Cerebellar nuclear complex (tissue), 1 donor: ENCODE measurements at places on chromosomes 12 and 14.
A peak's percentile ranks its signal among the peaks of the same experiment; 100 is the strongest.

GRCh38 chr12:5010151-5010550, 33.5 kb upstream of the KCNA5 start:
- no peak for DNase-seq

DNA sequence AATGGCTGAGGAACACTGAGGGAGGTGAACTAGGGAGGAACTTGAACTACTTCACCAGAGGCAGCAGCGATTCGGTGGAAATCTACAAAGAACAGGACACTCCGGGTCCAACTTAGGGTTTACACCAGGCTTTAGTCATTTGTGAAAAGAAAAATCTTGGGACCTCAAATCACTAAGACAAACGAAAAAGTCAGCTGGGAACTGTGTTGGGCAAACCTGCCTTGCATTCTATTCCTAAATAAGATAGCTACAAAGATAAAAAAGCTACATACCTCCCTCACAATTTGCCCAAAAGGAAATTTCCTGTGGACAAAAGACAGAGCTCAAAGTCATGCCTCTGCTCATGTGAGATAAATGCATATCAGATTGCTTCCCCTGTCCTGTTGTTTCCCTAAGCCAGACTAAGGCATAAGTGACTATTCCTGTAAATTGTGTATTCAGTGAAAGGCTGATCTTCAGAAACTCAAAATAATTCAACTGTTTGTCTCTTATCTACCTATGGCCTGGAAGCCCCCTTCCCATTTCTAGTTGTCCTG, 106.6 kb downstream of the APAF1 start:
- DNase-seq: no peak

DNA sequence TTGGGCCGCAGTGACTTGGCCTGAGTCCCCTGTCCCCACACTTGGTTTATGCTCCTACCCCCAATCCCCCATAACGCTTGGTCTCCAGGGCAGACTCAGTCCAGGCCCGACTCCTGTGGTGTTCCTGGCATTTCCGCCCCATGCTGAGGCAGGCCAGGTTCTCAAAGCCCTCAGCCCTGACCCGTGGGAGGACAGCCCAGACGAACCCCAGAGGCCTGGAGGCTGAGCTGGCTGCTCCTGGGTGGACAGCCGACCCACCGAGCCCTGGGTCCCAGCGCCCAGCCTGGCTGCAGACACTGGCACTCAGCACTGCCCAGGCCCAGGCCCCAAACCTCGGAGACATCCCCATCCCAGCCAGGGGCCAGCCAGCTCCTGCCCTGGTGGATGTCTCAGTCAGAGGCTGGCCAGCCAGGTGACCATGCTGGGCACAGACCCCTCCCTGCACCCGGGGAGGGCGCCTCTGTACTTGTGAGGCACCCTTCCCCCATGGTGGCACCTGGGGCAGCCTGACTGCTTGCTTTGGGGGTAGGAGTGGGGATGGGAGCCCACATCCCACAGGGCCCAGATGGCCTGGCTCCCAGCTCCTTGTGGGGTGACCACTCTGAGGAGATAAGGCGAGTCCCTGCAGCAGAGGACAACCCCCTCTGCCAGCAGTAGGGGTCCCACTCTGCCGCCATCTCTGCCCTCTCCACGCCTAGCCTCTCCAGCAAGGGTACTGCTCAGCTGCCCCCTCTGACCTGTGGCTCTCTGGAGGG, 1.4 kb downstream of the PLD4 start:
- DNase-seq: no peak

DNA sequence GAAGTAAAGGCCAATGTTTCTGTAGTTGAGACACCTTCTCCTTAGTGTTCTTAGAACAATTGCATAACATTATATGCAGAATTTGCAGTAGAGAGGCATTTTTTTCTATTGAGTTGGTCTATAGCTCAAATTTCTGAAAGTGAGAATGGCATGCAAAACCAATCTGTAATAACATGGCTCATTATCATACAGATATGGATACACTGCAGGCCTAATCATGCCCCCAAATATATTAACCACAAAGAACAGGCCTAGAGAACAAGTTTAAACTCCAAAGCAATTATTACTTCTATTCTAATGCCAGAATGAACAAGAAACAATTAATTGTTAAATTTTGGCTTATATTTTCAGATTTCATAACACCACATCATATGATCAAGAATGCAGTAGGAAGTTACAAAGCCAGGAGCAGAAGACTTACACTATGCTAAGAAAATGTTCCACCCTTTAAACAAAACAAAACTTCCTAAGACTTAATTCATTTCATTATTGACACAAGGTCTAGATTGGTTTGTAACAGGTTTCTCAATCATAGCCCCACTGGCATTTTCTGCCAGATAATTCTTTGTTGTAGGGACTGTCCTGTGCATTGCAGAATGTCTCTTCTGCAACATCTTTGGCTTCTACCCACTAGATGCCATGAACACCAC, 26.9 kb downstream of the TMTC1 start:
- no peak for DNase-seq

- DNase-seq: no peak
These were observed 74.3 kb downstream of the SUSD6 start for GRCh38 chr14:69685716-69686115.

- no peak for DNase-seq
These were observed 75.0 kb downstream of the SLCO1B3 start for GRCh38 chr12:20885552-20885951.

- DNase-seq: no peak
These were observed 194.3 kb downstream of the CAPZA3 start for GRCh38 chr12:18932211-18932610.

- no peak for DNase-seq
These were observed 187.2 kb downstream of the TTC8 start for GRCh38 chr14:89011355-89012281.

DNA sequence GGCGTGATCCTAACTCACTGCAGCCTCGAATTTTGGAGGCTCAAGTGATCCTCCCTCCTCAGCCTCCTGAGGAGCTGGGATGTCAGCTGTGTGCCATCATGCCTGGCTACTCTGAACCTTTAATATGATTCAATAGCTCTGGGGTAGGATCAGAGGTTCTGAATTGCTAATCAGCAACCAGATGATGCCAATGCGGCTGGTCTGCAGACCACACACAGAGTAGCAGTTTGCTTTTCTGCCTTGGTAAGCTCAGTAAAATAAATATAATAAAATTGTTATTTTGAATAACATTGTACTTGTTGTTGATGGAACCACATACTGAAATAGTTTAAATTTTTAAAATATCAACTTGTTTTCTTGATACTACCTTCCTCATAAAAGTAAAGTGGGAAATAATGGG, 86.6 kb downstream of the NTN4 start:
- DNase-seq: no peak

DNA sequence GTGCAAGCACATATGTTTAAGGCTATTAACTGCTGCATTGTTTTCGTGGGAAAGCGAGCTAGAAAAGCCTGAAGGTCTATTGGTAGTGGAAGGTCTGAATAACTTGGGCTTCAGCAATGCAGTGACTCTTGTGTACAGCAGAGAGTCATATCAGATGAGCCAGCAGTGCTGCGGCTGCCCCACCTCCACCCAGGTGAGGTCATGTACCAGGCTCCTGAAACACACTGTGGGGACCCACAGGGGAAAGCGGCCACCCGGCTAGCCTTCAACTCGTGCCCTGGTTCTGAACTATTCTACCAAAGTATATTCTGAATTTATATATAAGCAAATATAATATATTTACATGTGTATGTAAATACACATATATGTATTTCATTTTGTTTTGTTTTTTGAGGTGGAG, 12.7 kb upstream of the RAN start:
- no peak for DNase-seq

- DNase-seq: no peak
These were observed 195.3 kb upstream of the IGF1 start for GRCh38 chr12:102675672-102676071.

- DNase-seq: no peak
These were observed 41.3 kb downstream of the KIF26A start for GRCh38 chr14:104179564-104180129.

GRCh38 chr12:24270464-24270863, 321.0 kb upstream of the SOX5 start:
- DNase-seq: no peak

GRCh38 chr12:111887926-111888745, 46.1 kb downstream of the MAPKAPK5 start:
- DNase-seq: no peak

DNA sequence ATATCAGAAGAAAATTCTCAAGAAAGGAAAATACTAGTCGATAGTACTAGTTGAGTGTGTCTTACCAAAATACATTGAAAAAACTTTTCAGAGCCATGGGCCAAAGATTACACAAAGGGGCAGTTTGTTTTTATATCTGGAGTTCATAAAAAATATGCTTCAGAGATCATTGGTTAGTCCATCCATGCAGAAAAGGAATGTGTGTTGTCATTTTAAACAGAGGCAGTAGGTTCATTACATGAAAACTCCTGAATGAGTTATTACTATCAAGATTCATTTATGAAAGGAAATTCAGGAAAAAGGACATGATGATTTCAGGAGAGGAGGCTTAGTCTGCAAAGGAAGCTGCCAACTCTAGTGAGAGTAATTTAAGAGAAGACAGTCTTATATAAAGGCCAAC, 354.8 kb downstream of the AEBP2 start:
- no peak for DNase-seq

DNA sequence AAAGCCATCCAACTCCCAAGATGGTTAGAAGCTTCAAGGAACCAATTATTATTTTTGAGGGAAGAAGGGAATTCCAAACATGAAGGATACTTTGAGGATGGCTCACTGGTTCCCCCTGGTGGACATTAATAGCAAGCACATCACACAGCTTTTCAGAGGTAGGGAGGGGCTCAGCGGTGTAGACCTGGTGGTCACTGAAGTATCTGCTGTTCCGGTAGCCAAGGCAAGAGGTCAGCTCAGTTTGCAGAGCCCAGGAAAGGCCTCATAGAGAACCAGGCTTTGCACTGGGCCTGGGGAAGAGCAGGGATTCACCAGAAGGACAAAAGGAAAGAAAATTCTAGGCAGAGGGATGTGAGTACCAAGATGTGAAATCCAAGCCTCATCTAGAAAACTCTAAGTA, 118.7 kb downstream of the KSR2 start:
- DNase-seq: no peak

- DNase-seq: no peak
These were observed 50.3 kb downstream of the ADAMTS20 start for GRCh38 chr12:43501703-43502102.

DNA sequence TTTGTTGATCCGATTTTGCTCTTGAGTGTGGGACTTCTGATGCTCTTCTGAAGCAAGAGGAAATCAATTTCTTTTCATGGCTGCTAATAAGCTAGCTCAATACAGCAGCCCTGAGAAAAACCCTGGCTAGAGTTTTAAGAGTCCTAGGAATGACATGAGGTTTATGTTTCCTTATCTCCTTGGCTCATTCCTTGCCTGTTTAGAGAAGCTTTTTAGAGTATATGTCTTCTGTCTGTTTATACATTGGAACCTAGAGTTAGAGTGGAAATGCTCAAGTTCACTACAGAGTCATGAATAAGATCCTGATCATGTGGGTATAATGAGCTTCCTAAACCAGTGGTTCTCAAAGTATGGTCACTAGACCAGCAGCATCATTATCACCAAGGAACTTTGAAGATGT, 34.5 kb downstream of the SMOC1 start:
- DNase-seq: no peak

GRCh38 chr12:15733136-15733535, 56.1 kb downstream of the EPS8 start:
- DNase-seq: no peak

GRCh38 chr12:44143175-44143574, 307.3 kb downstream of the TMEM117 start:
- DNase-seq: peak; percentile 62

DNA sequence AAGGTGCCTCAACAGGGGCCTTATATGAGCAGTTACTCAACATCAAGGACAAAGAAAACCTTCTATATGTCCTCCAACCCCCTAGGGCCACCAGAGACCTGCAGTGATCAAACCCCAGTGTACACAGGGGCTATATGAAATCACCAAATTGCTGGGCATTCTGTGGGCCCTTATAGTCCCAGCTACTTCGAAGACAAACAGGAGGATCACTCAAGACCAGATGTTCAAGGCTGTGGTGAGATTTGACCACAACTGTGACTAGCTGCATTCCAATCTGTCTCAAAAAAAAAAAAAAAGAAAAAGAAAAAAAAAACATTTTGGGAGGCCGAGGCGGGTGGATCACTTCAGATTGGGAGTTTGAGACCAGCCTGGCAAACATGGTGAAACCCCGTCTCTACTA, 51.0 kb upstream of the PRB2 start:
- no peak for DNase-seq

- DNase-seq: no peak
These were observed 5.7 kb downstream of the DNAJC22 start for GRCh38 chr12:49352351-49352750.

DNA sequence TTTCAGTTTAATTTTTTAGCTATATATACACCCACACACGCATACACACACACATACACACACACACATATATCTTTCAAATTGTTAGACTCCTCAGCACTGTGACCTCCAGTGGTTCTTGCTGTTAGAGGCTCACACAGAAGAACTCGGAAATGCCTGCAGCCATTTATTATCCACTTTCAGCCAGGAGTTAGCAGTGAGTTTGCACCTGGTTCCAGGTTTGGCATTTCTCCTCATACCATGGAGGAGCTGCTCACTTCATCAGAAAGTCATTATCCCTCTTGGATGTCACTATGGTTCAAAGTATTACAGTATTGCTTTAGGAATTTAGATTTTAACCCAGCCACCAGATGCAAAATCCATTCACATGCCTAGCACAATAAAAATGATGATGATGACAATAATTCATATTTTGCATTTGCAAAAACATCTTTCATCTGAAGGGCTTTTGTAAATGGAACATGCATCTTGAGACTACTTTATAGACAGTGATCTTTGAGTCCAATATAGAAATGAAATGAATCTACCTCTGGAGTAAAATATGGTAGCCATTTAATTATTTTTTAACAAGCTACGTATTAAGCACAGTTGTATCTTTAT, 42.3 kb downstream of the NPAS3 start:
- no peak for DNase-seq

DNA sequence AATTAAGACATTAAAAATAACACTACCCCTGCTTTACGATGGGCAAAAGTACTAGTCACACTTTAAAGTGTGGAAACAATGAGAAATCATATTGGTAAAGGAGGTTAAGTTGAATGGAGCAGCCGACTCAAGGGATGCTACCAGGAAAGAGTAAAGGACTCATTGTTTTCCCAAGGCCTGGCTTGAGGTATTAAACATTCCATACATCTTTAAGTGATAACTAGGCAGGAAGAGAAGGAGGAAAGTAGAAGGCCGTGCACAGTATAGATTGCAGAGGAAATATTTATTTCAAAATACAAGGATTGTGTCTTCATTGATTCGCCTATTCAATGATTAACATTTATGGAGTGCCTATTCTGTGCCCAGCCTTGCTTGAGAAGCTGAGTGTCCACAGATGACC, 20.6 kb upstream of the YARS2 start:
- DNase-seq: no peak
